Stimulated activated CD4-positive, alpha-beta T cell treated with anti-CD3 and anti-CD28 coated beads, Interleukin-4, amount 100 ng/mL, for 4 hours (primary cell): ENCODE measurements at places on chromosomes 7 and 10.

- DNase-seq: no peak
These were observed 152.7 kb downstream of the SKIDA1 start for GRCh38 chr10:21372651-21373410.

DNA sequence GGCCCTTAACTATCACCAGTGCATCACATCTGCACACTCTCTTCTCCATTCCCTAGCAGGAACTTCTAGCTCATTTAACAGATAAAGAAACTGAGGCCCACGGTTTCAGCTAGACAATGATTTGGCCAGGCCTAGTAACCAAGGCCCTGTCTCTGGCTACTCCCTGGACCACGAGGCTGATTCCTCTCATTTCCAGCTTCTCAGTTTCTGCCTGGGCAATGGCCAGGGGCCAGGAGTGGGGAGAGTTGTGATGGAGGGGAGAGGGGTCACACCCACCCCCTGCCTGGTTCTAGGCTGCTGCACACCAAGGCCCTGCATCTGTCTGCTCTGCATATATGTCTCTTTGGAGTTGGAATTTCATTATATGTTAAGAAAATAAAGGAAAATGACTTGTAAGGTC lies 13.5 kb downstream of the AQP1 start:
- no peak for DNase-seq

DNA sequence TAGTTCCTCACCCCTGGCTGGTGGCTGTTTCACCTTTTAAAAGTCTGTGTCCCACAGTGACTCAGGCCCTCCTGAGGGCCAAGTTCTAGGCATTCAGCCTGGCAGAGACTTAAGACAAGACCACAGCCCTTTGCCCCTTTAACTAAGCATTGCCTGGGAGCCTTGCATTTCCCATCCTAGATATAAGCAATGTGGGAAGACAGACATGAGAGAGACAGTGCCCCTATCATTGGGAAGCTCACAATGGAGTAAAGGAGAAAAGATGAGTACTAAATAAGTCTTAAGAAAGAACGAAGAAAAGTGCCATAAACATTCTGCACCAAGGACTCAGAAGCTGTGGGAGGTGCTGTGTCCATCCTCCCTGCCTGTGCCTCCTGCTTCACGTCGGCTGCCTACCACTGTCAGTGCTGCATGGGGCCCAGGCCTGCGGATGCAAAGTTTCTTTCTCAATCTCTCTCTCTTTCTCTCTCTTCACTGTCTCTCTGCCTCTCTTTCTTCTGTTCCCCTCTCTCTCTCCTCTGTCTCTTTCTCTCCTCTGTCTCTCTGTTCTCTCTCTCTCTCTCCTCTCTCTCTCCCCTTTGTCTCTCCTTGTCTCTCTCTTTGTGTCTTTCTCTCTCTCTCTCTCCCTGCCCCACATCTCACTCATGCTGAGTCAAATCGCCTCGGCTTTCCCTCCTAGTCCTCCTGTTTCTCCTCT lies 21.5 kb downstream of the GPRIN2 start:
- no peak for DNase-seq

DNA sequence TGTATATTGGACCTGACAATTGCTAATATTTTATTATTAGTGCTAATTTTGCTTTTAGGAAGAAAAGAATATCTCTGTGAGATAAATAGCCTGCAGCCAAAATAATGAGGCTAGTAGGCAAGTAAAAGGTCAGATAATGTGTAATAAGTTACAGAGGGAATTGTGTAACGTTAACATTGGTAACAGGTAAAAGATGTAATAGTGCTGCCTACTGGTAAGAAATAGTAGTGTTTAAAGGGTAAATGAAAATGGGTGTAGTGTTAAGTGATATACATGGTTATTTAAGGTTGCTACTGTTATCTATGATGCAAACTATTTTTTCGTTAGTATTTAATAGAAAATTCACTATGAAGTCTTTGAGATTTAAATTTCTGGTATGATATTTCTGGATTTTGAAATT lies 9.2 kb upstream of the FOXP2 start:
- DNase-seq: no peak

- no peak for DNase-seq
These were observed 1.1 kb downstream of the FAM133B start for GRCh38 chr7:92589056-92589455.

GRCh38 chr10:76184647-76185046 lies 753.2 kb downstream of the LRMDA start:
- DNase-seq: no peak

GRCh38 chr10:26556748-26557640 lies 118.9 kb downstream of the APBB1IP start:
- peak; percentile 22 for DNase-seq

- no peak for DNase-seq
These were observed 120.1 kb downstream of the NEURL1 start for GRCh38 chr10:103613616-103614015.
